Activated T-cell treated with anti-CD3 and anti-CD28 coated beads, Interleukin-2, amount 50 U/mL, for 72 hours (primary cell): ENCODE measurements at places on chromosomes 3 and 15.

- DNase-seq: no peak
Measured at GRCh38 chr3:66259566-66260255, 38.9 kb downstream of the SLC25A26 start.

- DNase-seq: no peak
Measured at GRCh38 chr3:97899331-97899730, 72.9 kb downstream of the RIOX2 start.

DNA sequence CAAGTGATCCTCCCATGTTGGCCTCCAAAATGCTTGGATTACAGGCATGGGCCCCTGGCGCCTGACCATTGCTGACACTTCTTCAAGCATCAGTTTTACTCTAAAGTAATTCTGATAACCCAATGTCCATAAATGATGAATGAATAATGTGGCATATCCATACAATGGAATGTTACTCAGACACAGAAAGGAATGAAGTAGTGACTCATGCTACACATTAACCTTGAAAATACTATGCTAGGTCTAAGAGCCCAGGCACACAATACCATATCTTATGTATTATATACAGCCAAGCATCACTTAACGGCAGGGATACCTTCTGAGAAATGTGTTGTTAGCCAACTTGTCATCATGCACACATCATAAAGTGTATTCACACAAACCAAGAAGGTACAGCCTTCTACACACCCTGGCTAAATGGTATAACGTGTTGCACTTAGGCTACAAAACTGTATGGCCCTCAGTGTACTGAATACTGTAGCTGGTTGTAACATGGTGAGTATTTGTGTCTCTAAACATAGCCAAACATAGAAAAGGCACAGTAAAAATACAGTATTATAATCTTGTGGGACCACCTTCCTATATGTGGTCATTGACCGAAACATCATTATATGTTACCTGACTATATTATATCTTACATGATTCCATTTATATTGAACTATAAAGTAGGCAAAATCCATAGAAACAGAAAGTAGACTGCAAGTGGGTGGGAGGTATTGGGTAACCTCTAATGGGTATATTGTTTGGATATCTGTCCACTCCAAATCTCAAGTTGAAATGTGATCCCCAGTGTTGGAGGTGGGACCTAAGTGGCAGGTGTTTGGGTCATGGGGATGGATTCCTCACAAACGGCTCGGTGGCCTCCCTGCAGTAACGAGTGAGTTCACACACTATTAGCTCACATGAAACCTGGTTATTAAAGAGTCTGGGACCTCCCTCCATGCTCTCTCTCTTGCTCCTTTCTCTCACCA is 31.4 kb downstream of the MKRN2 start:
- no peak for DNase-seq

GRCh38 chr3:13727890-13728289 is 152.0 kb downstream of the WNT7A start:
- DNase-seq: no peak

DNA sequence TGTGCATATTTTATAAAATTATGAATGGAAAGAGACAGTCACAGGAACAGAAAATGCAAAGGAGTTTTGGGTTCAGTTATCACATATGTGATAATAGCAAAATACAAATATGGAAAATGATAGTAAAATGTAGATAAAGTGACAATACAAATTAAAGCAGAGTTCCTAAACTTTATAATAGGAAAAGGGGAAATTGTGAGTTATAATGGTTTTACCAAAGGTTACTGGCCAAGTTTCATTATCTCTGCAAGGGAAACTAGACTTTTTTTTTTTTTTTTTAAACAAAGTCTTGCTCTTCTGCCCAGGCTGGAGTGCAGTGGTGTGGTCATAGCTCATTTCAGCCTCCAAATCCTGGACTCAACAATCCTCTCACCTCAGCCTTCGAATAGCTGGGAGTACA is 228.7 kb upstream of the CGNL1 start:
- DNase-seq: no peak

DNA sequence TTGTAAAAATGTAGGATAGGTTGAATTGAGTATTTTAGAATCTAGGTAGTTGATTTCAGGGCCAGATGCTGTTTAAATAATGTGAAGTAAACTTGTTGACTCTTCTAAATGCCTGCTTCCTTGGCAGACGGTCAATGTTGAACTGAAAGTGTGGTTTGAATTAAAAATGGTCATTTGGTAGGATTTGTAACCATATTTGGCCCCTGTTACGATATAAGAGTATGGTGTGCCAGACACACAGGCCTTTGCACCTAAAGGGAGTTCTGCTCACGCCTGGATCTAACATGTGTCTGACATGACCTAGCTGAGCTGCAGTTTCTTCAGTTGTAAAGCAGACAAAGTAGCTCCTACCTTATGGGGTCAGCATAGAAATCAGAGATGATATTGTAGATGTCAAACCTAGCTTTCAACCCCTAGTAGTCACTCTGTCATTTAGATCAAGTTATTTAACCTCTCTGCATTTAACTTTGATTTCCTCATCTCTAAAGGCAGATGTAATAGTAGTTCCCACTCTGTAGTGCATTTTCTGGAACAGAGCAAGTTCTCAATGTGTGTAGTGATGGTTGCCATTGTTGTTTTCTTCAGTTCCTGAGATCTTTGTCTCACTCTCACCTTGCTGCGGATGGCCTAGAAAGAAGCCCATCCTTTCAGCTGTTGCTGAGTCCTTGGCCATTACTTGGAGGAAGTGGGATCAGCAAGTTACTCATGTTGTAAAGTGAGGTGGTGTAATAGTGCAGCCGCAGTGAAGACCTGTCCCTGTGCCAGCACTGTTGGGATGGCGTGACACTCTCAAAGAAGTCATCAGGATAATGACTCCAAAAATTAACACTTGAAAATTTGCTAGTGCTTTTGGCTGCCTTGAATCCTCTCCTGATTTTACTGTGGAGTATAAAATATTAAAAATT is 90.2 kb downstream of the GHSR start:
- DNase-seq: no peak

GRCh38 chr15:74170071-74170844 is 3.3 kb upstream of the ISLR start:
- no peak for DNase-seq

- no peak for DNase-seq
Measured at GRCh38 chr3:71120012-71120411, 463.5 kb downstream of the FOXP1 start.

GRCh38 chr3:45425237-45425933 is 37.0 kb downstream of the LARS2 start:
- no peak for DNase-seq

DNA sequence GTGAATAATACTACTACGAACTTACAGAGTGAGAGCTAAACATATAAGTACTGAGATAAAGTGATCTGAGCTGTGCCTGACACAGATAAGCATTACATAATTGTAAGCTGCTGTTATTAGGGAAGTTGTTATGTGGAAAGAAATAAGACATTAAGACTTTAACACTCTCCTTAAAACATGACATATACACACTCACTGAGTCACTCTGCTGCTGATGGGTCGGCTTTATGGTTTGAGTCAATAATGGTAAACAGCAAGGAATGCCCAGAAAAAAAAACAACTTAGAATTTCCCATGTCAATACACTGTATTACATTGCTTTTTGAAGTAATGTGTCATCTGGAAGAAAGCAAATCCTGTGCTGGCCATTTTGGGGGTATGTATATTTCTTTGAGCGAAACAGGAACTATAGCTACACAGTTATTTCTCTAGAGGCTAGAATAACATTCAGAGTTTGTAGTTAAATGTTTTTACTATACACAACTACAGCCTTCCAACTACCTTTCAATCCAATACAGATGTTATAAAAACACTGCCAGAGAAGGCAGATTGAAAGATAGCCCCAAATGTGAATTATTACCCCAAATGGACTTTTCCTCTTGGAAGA is 22.8 kb upstream of the SPRED1 start:
- no peak for DNase-seq

GRCh38 chr15:38042707-38043445 is 108.4 kb downstream of the TMCO5A start:
- DNase-seq: no peak

- DNase-seq: no peak
Measured at GRCh38 chr3:67044295-67044694, 46.2 kb downstream of the KBTBD8 start.

DNA sequence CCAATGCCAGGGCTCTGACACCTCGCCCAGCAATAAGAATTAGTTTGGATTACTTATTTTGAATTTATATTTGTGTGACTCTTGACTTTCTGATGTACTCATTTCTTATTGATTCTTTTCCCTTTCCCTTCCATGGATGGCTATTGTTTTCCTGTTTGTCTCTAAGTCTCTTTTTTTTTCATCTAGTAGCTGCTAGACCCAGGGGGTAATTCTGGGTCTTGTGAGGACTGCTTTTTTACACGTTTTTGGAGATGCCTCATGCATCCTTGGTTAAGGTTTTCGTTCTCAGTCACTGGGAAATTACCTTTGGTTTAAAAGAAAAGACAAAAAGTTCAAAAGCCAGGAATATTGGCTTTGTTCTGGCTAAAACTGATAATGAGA is 70.2 kb upstream of the STRIT1 start:
- DNase-seq: no peak

- no peak for DNase-seq
Measured at GRCh38 chr3:85483986-85484385, 525.2 kb downstream of the CADM2 start.

GRCh38 chr15:36278219-36278618 is 301.2 kb upstream of the CDIN1 start:
- no peak for DNase-seq

- no peak for DNase-seq
Measured at GRCh38 chr3:23435318-23435717, 232.2 kb downstream of the UBE2E2 start.

- no peak for DNase-seq
Measured at GRCh38 chr15:79341396-79341795, 30.5 kb downstream of the TMED3 start.

DNA sequence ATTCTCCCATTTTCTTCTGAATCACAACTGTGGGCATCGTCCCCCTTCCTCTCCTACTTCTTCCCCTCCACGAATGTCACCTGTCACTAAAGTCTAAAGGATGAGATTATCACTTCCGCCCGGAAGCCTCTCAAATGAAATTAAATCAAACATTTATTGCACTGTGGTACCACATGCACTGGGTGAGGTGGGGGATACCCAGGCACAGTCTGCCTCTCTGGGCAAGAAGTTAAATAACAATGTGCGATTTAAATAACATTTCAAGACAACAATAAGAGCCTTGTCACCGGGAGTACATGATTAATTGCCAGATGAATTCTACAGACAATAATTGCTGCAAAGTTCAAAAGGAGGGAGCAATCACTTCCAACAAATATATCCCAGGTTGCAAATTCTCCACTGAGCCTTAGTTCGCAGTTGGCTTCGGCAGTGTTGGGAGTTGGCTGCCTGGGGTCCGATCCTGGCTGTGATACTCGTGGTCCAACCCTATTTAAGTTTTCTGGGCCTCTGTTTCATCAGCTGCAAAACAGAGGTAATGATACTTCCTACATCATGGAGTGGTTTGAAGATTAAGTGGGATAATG is 77.7 kb downstream of the FOXP1 start:
- DNase-seq: no peak

GRCh38 chr3:19248767-19249166 is 100.5 kb downstream of the KCNH8 start:
- DNase-seq: no peak

GRCh38 chr3:51966922-51967383 is 301 bp downstream of the PCBP4 start:
- no peak for DNase-seq

GRCh38 chr15:38642689-38643270 is 78.2 kb upstream of the RASGRP1 start:
- DNase-seq: no peak

GRCh38 chr3:60308808-60309207 is 942.4 kb downstream of the FHIT start:
- DNase-seq: no peak

- no peak for DNase-seq
Measured at GRCh38 chr15:58393241-58393662, 38.5 kb upstream of the LIPC start.

DNA sequence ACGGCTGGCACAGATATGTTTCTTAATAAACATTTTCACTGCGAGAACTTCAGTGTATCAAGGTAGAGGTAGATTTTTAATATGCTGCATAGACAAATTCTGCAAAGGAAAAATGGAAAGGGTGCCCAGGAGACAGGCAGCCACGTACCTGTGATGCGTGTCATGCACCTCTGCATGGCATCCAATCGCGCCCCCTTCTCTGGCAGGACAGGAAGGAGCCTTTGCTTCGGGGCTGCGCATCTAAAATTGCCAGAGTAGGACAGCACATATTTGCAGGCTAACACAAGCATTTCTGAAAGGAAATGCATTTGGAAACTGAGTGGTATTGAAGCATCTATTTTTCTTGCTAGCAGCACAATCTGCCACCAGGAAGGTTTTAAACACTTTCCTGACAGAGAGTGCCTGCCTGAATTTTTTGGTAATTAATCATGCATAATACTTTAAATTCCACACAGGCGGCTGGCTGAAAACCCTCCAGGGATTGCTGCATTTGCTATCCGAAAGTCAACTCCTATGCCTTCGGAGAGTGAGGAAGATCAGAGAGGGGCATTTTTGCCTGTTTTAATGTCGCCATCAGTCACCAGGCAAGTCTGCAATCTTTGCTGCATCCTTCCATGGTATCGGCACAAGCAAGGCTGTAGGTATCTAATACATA is 165.1 kb upstream of the ATP10A start:
- DNase-seq: no peak

GRCh38 chr3:42905740-42906069 is 237 bp upstream of the ZNF662 start:
- DNase-seq: no peak

DNA sequence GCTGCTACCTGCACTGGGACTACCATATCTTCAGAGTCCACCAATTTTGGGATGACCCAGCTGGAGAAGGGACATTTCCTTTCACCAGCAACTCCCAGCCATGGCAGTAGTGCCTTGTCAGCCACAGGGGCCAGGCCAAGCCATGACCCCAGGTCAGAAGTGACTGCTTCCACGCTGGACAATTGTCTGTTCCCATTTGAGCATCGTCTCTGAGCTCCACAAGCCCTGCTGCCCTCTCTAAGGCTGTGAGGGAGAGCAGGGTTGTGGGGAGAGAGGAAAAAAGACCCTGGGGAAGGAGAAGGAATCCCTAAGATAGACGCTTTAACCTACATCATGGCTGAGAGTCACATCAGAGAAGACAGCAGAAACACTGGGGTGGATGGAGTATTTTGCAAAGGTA is 7.4 kb upstream of the RARRES1 start:
- no peak for DNase-seq

DNA sequence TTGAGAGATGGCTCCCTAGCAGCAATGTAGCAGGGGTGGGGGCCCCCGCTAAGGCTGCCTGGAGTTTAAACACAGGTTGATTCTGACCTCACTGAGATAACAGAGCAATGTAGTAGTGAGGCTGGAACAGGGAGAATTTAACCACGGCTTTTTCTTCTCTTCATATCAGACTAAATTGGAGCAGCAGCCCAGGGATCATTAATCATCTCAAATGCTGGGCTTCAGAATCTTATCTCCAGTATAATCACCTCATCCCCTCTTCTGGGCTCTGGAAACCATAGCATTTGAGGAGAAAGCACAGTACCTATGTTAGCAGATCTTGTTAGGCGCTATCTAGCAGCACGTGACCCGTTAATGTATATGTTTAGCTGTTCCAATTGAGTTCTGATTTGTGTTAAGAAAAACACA is 25.4 kb upstream of the DET1 start:
- no peak for DNase-seq
